Activated CD8-positive, alpha-beta memory T cell treated with anti-CD3 and anti-CD28 coated beads for 36 hours (primary cell): ENCODE measurements at places on chromosomes 7 and 10. TPM values are rescaled to one million over a fixed set of nuclear protein-coding genes. Genes with fewer than 3 reads are reported as not detected.

CACNB2 gene
- total RNA-seq: not detected

OR6B1 gene
- not detected for total RNA-seq

SRRT gene
- 302 TPM for total RNA-seq

RAB19 gene
- total RNA-seq: 5.7 TPM

TAS2R3 gene
- total RNA-seq: 0.89 TPM

WNT8B gene
- not detected for total RNA-seq

HECW1 gene
- not detected for total RNA-seq

CRCP gene
- total RNA-seq: 30.8 TPM

GNG11 gene
- total RNA-seq: not detected

GTF2IRD2 gene
- 3.6 TPM for total RNA-seq

UCN3 gene
- total RNA-seq: not detected

CYP3A5 gene
- 0.08 TPM for total RNA-seq

TRPV5 gene
- total RNA-seq: not detected
